NB4 (cell line): ENCODE measurements at places on chromosomes 3 and 15.

GRCh38 chr3:4464576-4464975, 2.5 kb downstream of the SUMF1 start:
- no peak for DNase-seq

DNA sequence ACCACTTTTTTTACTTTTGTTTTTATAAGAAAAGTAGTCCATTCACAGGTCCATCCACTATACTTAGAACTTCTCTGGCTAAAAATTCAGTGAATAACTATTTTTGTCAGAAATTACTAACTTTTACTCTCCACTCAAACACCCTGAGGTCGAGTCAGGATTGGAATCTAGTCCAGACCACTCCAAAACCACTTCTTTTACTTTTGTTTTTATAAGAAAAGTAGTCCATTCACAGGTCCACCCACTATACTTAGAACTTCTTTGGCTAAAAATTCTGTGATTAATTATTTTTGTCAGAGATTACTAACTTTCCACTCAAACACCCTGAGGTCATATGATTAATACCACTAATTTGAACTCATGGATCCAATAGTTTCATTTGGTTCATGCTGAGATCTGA, 239.4 kb downstream of the RORA start:
- DNase-seq = no peak

DNA sequence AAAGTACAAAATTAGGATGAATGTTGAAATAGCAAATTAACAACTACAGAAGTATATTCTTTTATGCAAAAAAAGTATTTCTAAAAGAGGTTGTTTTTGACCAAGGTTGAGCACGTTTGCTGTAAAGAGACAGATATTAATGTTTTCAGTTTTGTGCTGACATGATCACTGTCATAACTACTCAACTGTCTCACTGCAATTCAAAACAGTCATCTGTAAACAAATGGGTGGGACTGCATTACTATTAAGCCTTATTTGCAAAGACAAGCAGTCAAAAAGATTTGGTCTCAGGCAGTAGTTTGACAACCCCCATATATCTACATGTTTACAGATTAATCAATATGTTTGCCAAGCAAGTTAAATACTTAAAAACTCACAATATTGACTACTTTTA, 109.1 kb upstream of the ZNF385D start:
- DNase-seq = no peak

GRCh38 chr3:127628788-127629466, at the start of gene PODXL2:
PODXL2 (plus strand) TSS chr3:127629185; CDS start chr3:127629220, 35 bp downstream.
- DNase-seq = no peak
